ENCODE measurements at places on chromosomes 1 and 21.

DNA sequence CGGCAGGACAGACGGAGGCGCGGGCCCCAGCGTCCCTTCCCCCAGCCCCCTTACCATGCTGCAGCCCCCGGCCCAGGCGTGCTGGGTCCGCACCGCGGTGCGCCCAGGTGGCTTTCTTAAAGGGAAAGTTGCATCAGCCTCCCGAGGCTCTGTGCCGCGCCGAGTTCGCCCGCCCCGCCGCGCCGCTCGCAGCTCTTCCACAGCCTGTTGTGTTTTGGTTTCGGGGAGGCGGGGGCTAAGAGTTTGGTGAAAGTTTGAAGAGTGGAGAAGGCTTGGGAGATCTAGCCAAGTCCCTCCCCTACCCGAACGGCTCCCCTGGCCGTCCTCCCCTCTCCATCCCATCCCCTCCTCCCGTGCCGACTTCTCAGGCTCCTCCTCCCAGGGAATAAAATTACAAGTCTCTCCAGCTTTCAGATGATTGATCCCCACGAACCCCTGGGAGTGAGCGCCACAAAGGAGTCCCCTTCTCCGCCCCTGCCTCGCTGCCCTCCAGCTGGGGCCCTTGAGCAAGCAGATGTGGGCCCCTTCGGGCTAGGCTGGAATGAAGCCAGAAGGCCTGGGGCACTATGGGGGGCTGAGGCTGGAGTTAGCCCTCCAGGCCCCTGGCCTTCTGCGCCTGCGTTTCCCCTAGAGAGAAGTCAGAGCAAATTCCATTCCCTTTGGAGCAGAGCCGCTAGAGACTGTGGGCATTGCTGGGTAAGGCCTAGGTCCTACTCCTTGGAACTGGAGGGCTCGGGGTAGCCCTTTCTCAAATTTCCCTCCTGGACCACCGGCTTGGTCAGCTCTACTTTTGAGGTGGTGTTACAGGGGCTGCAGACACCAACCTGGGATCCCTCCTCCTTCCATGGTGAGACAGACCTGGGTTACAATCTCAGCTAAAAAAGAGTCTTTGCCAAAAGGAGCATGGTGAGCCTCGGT, at the start of gene SLC6A9:
TSS of gene SLC6A9 (minus strand) at position 211 of the 918 bp plus-strand sequence. CDS start 7,185 bp downstream, outside the sequence.
- DNase-seq = no peak

- peak; percentile 94 for DNase-seq
Observed at GRCh38 chr1:65812065-65812464, 19.4 kb downstream of the PDE4B start.

GRCh38 chr21:44874497-44875315, 1.2 kb upstream of the PTTG1IP start:
- peak; percentile 87 for DNase-seq

- peak; percentile 67 for DNase-seq
Observed at GRCh38 chr1:201444792-201445191, 23.3 kb upstream of the TNNI1 start.

GRCh38 chr1:96581772-96582171, 139.8 kb upstream of the PTBP2 start:
- no peak for DNase-seq

GRCh38 chr1:177119311-177119710, 45.2 kb downstream of the ASTN1 start:
- no peak for DNase-seq

DNA sequence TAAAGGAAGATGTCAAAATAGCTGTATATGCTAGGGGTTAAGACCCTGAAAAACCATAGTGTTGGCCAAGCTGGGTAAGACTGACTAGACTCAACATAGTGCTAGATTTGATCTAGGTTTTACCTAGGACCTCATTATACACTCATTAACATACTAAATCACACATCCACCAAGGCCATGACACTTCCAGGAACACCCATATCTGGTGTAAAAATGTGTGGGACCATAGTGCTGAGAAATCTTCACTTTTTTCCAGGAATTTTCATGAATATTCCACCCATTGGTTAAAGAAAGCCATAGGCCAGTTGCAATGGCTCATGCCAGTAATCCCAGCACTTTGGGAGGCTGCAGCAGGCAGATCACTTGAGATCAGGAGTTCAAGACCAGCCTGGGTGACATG, 34.0 kb upstream of the ACADM start:
- DNase-seq = no peak

- no peak for DNase-seq
Observed at GRCh38 chr1:36162680-36163239, 6.8 kb downstream of the MAP7D1 start.

- DNase-seq = peak; percentile 72
Observed at GRCh38 chr1:21939650-21940374, 2.7 kb upstream of the HSPG2 start.

DNA sequence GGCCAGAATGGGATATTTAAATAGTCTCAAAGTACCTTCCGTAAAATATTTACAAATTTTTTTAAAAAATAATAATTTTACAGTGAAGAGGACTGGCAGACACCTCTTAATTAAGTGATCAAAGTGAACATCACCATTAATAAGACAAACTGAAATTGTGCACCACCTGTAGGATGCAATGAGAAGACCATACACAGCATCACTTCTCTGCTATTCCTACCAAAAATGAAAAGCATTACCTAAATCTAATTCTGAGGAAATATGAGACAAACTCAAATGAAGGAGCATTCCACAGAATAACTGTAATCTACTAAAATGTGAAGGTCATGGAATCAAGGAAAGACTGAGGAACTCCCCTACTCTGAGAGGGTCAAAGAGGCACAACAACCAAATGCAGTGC, 68.2 kb upstream of the PRDX6 start:
- DNase-seq = no peak

DNA sequence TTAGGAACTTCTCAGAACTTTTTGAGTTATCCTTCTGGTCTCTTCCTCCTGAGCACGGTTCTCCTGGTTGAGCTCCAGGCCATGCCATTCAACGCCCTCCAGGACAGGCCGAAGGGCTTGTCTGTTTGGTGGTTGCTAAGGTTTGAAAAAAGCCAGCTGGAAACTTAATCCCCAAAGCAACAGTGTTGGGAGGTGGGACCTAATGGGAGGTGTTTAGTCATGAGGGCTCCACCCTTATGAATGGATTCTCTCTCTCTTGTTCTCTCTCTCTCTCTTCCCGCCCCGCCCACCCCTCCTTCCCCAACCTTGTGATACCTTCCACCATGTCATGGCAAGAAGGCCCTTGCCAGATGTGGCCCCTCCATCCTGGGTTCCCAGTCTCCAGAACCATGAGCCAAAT, 829 bp downstream of the KCNE1 start:
- peak; percentile 51 for DNase-seq

DNA sequence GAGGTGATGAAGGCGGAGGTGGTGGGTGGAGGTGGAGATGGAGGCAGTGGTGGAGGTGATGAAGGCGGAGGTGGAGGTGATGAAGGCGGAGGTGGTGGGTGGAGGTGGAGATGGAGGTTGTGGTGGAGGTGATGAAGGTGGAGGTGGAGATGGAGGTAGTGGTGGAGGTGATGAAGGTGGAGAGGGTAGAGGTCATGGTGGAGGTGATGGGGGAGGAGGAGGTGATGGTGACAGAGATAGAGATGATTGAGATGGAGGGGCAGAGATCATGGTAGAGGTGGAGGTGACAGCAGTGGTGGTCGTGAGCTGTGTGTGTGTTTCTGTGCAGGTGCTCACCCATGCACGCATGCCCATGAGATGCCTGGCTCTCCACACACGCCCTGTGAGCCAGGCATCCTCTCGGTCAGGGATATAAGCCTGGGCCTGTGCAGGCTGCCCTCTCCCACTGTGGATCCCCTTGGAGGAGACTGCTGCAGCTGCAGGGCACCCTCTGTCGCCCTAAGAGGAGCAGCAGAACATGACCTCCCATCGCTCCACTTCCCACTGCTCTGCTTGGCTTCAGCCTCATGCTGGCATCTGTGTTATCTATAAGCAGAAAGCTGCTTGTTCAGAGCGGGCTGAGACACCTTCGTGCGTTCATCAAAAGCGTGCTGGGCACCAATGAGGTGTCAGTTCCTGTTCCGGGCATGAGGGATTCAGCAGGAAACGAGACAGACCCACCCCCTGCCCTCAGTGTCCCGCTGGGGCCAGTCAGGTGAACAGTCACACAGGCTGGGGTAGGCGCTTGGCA, 20.5 kb upstream of the NPHP4 start:
- DNase-seq = no peak

GRCh38 chr1:208837242-208837641, 593.1 kb upstream of the PLXNA2 start:
- DNase-seq = no peak

GRCh38 chr1:8354038-8354437, 36.1 kb downstream of the SLC45A1 start:
- no peak for DNase-seq

- DNase-seq = no peak
Observed at GRCh38 chr1:80961464-80962190, 839.1 kb upstream of the ADGRL2 start.

DNA sequence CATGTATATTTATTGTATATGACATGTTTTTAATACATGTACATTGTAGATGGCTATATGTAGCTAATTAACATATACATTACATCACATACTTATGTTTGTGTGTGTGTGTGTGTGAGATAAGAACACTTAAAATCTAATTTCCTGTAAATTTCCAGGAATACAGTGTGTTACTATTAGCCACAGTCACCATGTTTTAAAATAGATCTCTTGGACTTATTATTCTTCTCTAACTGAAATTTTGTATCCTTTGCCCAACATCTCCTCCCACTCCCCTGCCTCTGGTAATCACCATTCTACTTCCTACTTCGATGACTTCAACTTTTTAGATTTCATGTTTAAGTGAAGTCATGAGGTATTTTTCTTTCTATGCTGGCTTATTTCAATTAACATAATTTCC, 64.8 kb downstream of the FCRL5 start:
- DNase-seq = peak; percentile 82

DNA sequence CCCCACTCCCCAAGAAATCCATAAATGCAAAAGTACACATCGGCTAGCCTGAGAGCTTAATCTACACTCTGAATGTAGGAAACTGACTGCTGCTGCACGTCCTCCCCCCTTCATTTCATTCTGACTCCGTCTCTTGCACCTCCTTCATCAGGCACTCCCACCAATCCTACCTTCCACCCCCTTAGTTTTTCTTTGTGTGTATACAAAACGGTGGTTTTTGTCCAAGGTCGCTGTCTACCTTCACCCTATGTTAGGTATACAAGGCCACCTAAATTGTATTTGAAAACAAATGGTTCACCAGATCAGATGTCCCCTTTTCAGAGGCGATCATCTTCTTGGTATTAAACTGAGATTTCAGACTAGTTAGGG, 1.9 kb downstream of the WDR26 start:
- DNase-seq = peak; percentile 20

GRCh38 chr1:10649517-10650201, 146.8 kb downstream of the CASZ1 start:
- no peak for DNase-seq

GRCh38 chr21:44947111-44947929, 7.5 kb downstream of the SLX9 start:
- no peak for DNase-seq

DNA sequence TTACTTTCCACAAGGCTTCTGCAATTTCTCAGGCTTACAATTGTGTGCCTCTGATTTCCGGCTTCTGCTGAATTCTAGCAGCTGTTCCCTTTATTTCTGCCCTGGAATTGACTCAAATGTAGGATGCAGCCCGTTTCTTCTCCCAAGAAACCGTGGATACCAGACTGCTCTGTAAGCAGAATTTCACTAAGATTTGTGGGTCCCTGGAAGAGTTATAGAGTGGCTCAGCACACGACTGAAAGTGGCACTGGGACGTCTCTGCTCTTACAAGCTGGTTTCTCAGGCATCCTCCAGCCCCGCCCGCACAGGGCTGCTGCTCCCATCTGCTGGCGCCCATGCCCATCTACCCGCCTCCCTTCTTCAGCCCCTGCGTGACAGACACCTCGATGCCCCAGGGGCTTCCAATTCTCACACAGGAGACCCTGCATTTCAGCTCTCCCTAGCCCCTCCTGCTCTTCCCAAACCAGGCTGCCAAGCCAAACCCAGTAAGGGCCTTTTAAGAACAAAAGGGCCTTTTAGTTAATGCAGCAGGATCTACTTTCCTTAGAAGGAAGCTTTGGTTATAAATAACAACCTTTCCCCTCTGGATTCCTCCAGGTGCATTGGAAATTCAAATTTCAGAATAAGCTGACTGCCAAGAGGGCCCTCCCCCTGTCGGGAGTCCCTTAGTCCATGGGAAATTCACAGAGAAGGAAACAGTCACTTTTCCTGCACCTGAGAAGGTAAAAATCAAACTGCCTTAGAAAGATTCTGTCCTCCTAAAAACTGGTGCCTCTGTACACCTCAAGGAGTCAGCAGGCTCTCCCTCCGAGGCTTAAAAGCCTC, 45.4 kb upstream of the TENT5B start:
- no peak for DNase-seq

- no peak for DNase-seq
Observed at GRCh38 chr1:48876330-48876785, 99.7 kb upstream of the BEND5 start.

DNA sequence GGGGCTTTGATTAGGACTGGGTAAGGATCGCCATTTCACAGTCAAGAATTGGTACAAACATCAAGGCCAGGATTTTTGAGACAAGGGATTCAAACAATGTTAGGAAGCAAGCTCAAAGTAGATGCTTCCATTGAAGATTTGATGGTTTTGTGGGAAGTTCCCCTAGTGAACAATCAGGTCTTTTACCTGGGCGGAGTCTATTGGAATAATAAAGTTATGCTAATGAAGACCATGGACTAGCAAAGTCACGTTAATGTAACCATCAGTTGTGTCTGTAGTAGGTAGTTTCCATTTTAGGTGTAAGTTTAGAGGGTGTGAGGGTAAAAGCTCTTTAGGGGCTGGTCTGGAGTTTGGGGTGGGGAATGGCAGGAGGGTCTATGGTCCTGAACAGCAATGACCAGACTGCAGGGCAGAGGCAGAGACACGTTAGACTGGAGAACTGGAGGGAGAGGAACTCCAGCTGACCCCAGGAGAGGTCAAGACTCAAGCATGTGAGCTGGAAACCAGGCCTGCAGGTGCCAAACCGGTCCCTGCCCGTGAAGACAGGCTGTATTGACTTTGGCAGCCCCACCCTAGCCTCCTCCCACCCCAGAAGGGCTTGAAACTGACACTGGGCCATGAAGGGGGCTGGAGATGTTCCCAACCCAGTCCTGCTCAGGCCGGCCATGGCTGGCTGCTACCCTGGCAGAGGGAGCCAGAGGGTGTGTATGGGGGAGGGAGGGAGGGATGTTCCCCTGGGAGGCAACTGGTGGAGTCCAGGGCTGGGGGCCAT, 36.0 kb upstream of the GPR37L1 start:
- no peak for DNase-seq

- DNase-seq = no peak
Observed at GRCh38 chr1:170303034-170303433, 157.3 kb downstream of the NTMT2 start.

GRCh38 chr1:179881642-179882252, 338 bp upstream of the TOR1AIP1 start:
- DNase-seq = no peak

DNA sequence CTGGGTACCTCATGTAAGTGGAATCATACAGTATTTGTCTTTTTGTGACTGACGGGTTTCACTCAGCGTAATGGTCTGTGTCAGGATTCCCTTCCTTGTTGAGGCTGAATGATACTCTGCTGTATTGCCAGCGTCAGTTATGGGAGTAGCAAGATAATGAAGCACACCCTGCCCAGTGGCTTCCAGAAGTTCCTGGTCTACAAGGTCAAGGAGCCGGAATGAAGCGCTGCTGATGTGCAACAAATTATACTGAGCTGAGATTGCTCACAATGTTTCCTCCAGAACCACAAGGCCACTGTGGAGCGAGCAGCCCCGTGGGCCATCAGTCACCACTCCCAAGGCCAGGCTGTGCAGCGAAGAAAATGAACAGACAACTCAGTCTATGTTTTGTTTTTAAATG, 24.0 kb upstream of the TDRD10 start:
- no peak for DNase-seq

All from inflammatory macrophage (primary cell).